ENCODE measurements at places on chromosomes 16 and 17.

DNA sequence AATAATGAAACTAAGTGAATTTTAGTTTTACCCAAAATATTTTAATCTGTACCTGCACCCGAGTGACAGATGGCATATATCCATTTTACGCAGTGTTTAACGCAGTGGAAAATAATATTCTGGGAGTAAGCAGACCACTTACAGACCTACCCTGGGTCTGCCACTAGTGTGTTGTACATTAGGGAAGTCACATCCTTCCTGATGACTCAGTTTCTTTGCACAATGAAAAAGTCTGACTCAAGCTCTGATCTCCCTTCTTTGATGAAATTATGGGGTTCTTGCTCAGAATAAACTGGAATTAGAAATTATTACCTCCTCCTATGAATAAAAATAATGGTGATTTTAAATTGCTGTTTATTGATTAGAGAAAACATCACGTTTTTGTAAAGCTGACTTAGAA is 123.2 kb upstream of the AXIN2 start:
- DNase-seq = no peak

DNA sequence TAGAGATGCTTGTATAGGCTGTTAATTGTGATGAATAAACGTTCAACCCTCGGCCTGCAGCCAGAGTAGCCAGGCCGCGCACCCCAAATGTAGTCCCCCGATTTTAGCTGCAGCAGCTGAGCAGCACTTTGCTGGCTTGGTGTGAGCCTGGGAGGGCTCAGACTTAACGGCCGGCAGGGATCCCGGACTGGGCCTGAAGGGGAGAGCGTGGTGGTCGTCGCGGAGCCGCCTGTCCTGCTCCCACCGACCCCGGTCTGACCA is 11.9 kb downstream of the ZNF629 start:
- DNase-seq = no peak

- DNase-seq = no peak
Observed at GRCh38 chr16:10668322-10669045, 26.2 kb downstream of the TEKT5 start.

DNA sequence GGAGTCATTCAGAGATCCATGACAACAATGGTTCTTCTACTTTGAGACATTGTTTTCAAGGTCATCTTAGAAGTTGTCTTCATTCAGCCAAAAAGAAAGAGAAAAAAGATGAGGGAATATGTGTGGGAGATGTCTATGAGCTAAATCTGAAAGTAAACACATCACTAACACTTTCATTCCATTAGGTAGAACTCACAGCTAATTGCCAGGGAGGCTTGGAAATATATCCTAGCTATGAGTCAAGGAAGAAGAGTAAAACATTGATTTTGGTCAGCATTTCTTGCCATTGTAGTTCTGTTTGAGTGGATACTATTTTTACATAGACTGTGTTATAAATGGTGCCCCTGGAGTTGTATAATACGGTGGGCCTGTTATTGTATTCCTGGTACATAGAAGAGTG is 316.4 kb upstream of the MYOCD start:
- no peak for DNase-seq

- no peak for DNase-seq
Observed at GRCh38 chr17:63446753-63447470, 806 bp upstream of the CYB561 start.

- no peak for DNase-seq
Observed at GRCh38 chr16:55435387-55435786, 43.6 kb upstream of the MMP2 start.

DNA sequence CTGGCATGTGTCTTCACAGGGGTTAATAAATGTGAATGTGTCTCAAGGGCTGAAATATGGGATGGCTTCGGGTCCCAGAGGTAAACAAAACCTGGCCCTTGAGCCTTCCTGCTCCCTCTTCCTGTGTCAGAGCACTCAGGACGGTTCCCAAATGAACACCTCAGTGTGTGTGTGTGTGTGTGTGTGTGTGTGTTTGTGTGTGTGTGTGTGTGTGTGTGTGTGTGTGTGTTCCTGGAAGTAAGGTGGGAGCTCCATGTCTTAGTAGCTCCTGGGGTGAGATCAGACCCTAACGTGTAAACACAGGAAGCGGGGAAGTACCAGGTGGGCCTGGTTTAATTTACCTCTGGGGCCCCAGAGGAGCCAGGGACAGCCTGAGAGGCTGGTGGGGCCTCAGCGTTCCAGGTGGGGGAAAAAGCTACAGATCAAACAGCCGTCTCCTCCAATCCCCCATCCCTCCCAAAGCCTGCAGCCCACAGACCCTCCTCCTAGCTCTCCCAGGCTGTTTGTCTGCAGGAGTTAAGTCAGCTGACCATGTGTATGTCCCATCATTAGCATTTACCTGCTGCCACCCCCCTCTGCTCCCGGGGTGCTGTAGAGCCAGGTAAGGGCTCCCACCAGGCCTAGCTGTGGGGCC is 6.1 kb downstream of the KIF19 start:
- no peak for DNase-seq

DNA sequence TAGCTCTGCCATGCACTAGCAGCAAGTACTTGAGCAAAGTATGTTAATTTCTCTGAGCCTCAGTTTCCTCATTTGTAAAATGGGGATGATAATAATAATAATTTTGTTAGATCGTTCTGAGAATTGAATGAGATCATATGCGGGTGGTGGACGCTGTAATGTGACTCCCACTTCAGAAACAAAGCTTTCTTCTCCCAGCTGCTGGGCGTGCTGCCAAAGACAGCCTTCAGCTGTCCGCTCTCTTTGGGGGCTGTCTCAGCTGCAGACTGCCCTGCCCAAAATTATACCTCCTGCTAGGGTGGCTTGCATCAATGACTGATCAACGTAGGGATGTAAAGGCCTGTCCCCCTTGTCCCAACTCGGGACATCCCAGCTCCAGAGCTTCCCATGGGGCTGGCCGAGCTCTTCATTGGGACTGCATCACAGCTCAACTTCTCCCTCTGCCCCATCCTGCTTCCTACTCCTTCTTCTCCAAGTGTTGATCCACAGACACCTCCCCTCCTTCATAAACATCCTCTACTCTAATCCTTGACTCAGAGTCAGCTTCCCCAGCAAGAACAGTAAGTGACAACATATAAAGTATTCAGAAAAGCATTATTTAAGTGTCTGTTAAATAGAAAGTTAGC is 30.7 kb upstream of the CDH5 start:
- no peak for DNase-seq

- DNase-seq = no peak
Observed at GRCh38 chr17:79990051-79990592, 45.5 kb downstream of the TBC1D16 start.

GRCh38 chr17:10195090-10195805 is 3.2 kb downstream of the GAS7 start:
- DNase-seq = no peak

DNA sequence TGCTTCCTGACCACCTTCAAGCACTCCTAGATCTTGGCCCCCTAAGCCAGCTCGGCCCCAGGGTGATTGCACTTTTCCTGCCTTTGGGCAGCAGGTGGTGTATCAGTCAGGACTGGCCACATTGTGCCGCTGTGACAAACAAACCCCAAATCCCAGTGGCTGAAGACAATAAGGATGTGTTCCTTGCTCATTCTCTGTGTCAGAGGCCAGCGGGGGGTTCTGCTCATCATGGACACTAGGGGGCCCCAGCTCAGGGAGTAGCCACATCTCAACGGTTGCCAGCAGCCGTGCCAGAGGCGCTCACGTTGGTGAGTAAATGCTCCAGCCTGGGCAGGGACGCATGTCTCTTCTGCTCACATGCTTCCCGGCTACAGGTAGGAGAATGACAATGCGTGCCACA is 60.4 kb downstream of the ZDHHC7 start:
- DNase-seq = no peak

DNA sequence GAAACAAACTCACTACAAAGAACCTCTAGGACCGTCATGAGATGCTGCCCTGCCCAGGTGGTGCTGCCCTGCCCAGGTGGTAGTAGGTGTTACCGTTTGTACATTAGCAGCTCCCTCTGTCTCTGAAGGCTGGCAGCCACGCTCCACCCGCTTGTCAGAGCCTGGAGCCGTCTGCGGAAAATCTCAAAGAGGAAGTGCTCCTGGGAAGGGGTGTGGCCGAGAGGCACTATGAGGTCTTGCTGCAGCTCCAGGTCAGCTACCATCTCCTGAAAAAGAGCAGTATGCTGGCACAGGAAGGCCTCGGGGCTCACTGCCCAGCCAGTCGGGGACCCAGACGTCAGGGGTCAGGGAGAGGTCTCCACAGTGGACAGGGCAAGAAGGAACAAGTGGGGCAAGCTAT is 28.3 kb downstream of the ZNF276 start:
- DNase-seq = no peak

GRCh38 chr17:34408439-34408838 is 45.4 kb upstream of the CCL1 start:
- no peak for DNase-seq

GRCh38 chr16:79072517-79072916 is 528.0 kb downstream of the MAF start:
- no peak for DNase-seq

DNA sequence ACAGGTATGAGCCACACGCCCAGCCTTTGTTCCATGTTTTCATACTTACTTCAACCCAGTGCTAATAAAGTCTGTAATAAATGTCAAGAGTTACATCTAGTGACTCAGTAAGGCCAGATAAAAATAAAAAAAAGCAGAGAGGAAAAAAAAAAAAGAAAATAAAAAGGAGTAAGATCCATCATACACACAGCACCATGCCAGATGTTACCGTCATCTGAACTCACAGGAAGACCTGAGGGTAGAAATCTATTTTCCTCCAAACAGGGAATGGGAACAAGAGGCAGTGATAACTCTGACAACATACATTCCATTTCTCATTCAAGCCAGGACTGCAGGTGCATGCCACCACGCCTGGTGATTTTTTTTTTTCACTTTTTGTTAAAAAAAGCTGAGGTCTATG is 20.7 kb downstream of the CRK start:
- DNase-seq = no peak

GRCh38 chr16:79811541-79811940 is 211.0 kb upstream of the MAF start:
- no peak for DNase-seq

DNA sequence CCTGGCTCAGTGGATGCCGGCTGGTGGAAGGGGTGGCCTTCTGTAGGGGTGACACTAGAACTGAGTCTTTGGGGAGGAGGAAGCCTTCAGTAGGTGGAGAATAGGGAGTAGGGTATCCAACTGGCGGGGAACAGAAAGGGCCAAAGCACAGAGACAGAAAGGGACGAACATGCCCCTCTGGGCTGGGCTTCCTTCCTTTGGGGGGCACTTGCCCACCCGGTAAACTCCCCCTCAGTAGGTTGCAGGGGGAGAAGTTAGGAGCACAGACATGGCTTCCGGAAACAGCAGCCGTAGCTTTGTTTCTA is 774 bp downstream of the ENGASE start:
- DNase-seq = no peak

- no peak for DNase-seq
Observed at GRCh38 chr17:33779234-33779591, 475.9 kb upstream of the CCL2 start.

DNA sequence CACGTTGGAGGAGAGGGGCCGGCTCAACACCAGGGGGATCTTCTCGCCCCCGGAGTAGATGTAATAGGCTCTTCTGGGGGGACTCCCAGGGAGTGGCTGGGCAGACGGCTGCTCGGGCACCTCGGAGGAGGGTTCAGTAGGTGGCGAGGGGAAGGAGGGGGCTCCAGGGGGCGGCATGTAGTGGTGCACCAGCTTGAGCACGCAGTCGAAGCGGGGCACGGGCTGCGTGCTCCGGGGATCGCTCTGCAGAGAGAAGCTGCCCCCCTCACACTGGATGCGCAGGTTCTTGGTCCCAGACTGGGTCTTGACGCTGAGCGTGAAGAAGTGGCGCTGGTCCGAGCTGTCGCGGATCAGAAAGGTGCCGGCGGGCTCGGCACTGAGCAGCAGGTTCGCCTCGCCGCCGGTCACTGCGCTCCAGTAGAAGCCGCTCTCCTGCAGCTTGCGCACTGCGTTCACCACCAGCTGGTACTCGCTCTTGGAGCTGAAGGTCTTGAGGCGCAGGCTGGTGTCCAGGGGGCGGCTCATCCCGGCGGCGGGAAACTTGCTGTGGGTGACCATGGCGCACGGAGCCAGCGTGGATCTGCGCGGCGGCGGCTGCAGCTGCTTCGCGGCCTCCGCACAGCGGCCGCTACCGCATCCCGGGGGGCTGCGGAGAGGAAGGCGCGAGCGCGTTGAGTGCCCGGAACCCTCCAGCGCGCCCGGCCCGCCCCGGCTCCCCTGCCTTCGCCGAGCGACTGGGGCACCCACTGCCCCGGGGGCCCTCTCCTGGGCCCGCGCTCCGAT is 1.1 kb downstream of the SOCS3 start:
- DNase-seq = no peak

DNA sequence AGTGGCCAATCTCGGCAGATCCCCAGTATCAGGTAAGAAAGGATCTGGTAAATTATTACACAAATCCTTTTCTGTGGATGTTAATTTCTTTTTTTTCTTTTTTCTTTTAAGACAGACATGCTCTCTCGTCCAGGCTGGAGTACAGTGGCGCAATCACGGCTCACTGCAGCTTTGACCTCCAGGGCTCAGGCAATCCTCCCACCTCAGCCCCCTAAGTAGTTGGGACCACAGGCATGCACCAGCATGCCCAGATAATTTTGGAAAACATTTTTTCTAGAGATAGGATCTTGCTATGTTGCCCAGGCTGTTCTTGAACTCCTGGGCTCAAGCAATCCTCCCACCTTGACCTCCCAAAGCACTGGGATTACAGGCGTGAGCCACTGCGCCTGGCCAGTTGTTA is 54.0 kb downstream of the GAS7 start:
- no peak for DNase-seq

GRCh38 chr17:8753976-8754440 is 4.3 kb downstream of the SPDYE4 start:
- no peak for DNase-seq

GRCh38 chr17:66713533-66714042 is 121.3 kb upstream of the CACNG5 start:
- no peak for DNase-seq

DNA sequence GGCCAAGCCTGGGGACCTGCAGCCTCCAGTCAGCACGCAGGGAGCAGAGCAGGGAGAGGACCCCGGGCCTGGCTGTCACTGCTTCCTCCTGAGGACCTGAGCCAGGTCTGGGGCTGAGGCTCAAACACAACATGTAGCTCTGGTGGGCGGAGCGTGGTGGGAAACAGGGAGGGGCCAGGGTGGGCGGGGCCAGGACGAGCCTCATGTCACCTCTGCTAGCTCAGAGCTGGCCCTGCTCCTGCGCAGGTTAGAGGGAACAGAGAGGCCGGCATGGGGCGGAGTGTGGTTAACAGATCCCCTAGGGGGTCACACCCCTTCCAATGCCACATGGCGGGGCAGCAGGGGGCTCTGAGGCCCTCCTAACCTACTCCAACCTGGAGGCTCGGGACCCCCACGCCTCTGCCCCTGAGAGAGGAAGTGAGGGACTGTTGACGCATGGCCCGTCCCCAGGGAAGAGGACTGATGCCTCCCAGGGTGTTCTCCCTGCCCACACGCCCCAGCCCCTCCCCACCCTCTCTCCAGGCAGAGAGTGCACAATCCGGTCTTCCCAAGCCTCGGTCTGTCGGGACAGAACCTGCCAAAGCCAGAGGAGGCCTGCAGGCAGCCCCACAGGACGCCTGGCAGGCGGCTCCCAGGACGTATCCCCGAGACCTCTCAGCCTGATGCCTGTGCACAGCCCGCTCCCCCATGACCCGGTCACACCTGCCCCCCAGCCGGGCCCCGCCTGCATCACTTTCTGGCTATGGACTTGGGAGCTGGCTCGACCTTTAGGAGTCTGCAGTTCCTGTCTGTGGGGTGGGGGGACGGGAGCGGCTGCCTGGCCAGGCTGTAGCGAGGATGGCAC is 15.2 kb downstream of the PIEZO1 start:
- DNase-seq = no peak

GRCh38 chr16:18783430-18784341 is 6.4 kb downstream of the RPS15A start:
- DNase-seq = no peak

Data from activated CD4-positive, CD25-positive, alpha-beta regulatory T cell (primary cell).